ENCODE measurements at places on chromosomes 2 and 18.

DNA sequence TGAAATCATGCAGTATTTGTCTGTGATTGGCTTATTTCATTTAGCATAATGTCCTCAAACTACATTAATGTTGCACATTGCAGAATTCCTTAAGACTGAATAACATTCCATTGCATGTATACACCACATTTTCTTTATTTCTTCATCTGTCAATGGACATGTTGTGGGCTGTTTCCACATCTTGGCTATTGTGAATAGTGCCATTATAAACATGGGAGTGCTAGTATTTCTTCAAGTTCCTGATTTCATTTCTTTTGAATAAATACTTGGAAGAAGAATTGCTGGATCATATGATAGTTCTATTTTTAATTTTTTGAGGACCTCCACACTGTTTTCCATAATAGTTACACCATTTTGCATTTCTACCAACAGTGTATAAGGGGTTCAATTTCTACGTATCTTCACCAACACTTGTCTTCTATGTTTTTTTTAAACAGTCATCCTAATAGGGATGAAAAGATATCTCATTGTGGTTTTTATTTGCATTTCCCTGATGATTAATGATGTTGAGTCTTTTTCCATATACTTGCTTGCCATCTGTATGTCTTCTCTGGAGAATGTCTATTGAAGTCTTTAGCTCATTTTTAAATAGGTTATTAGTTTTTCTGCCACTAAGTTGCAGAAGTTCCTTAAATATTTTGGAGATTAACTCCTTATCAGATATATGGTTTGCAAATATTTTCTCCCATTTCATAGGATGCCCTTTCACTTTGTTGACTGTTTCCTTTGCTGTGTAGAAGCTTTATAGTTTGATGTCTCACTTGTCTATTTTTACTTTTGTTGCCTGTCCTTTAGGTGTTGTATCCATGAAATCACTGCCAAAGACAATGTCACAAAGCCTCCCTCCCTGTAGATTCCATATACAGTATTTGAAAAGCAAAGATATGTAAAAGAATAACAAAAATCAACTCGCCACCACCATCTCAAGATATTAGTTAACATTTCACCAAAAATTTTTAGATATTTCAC, 14.6 kb downstream of the FBXO11 start:
- DNase-seq = no peak

DNA sequence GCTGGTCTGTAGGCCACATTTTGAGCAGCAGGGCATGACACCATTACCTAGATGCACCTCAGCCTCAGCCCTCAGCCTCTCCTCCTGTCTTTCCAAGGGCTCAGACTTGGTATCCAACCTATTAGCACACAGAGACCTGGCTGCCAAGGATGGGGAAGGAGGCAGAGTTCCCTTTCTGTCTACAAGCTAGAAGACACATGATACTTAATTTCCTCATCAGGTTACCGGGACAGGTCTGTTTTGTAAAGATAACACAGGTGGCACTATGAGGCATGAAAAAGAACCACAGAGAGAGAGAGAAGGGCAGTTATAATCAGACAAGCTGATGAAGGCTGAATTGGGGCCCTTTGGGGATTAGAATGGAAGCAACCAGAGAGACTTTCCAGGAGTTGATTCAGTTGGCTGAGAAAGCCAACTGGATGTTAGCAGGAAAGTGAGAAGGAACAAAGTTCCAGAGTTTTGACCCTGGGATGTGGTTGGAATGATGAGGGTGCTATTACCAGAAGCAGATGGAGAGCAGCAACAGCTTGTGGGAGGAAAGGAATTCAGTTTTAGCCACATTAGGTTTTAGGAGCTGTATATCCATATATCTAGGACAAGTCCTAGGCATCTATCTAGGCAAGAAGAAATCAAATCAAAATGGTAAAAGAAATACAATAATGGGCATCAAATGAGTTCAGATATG, 46.0 kb upstream of the RMND5A start:
- DNase-seq = no peak

DNA sequence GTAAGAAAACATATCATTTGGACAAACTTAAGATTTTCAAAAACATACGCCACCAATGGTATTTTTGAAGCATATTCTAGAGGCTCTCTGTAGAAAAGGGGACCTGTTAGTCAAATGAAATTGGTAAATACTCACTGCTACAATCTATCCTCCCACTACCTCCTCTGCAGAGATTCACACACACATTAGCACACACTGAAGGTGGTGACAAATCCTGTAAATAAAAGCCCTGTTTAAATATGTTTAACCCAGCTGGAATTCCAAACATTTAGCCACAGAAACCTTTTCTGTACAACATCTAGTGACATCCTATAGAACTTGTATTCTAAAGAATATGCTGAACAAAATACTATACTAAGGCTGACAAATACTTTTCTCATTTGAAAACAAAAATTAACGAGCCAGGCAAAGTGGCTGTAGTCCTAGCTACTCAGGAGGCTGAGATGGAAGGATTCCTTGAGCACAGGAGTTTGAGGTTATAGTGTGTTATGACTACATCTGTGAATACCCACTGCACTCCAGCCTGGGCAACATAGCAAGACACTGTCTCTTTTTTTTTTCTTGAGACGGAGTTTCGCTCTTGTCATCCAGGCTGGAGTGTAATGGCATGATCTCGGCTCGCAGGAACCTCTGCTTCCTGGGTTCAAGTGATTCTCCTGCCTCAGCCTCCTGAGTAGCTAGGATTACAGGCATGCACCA, 25.9 kb downstream of the ALS2 start:
- DNase-seq = no peak

- no peak for DNase-seq
Measured at GRCh38 chr18:832085-832681, 20.1 kb upstream of the YES1 start.

DNA sequence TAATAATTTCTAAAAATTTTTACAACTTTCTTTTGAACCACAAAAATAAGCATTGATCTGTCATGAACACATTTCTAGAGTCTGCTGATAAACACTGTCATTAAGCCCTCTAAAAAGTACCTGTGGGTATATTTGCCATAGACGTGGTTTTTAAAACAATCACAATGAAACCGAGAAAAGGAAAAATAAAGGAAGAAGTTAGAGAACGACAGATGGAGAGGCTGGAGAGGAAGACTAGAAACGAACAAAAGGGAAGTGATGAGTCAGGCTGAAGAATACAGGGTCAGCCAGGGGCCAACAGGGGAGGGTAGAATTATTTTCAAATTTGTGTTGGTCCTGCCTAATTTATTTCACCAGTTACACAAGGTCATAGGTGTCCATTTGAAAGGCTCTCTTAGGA, 62.0 kb downstream of the MYL12B start:
- no peak for DNase-seq

GRCh38 chr2:110743600-110743999, 11.2 kb downstream of the ACOXL start:
- DNase-seq = no peak

Data from cortex of kidney (tissue), 1 donor.